AG04449 (cell line): ENCODE measurements at places on chromosomes 12 and 14.

- no peak for DNase-seq
Observed at GRCh38 chr12:41905759-41906297, 238.8 kb downstream of the GXYLT1 start.

DNA sequence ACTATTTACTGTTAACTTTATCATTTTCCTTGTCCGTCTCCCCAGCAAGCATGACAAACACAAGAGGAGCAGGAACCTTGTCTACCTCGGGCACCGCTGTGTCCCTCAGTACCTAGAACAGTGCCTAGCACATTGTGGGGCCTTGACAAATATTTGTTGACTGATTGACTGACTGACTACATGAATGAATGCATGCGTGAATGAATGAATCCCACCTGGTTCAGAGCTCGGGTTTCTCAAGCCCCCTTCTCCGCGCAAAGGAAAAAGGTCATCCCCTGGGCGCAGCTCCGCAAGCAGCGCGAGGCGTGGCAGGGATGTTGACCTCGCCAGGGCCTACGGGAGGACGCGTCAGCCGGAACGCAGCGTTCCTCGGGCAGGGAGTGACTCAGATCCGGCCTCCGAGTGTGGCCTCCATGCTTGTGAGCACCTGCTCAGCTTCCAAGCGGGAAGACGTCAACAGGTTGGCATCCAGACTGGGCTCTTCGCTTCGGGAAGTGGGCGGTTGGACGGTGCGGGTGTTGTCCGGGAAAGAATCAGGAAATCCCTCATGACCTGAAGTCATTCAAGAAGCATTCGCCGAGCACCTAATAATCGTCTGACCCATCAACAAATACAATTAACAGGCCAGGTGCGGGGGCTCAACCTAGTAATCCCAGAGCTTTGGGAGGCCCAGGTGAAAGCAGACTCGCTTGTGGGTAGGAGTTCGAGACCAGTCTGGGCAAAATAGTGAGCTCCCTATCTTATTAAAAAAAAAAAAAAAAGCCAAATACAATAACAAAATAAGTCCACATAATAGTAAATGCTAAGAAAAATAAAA is 13.9 kb upstream of the UBC start:
- DNase-seq, result no peak

DNA sequence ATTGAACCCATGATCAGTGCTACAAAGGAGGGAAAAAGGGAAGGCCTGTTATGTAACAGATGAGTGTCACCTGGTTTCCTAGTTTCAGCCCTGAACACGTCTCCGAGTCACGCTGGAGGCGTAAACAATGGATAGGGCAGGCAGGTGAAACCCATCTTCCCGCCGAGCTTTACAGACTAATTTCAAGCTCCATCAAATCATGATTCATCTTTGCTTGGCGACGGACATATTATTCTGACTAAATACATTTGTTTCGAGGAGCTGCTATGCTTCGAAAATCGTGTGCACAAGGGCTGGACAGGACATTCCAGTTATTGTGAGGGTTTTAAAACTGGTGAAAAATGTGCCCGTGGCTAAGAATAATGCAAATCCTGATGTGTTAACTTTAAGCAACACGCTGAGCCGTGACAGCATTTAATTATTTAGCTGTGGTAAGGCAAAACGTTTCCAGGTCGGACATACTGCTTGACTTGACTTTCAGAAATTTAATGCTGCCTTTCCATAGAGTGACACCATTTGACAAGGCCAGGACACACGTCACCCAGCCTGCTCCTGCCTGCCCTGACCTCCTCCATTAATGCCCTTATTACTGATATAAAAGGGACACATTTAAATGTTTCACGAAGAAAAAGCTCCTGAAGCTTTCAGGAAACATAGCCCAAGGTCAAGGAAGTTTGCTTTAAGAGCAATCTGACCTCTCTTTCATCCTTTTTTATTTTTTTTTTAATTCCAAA is 1203.5 kb upstream of the TMEM132C start:
- DNase-seq, result no peak

GRCh38 chr12:121128908-121129810 is 3.5 kb upstream of the P2RX7 start:
- no peak for DNase-seq

- DNase-seq, result no peak
Observed at GRCh38 chr12:111006621-111007020, 86.2 kb upstream of the MYL2 start.

DNA sequence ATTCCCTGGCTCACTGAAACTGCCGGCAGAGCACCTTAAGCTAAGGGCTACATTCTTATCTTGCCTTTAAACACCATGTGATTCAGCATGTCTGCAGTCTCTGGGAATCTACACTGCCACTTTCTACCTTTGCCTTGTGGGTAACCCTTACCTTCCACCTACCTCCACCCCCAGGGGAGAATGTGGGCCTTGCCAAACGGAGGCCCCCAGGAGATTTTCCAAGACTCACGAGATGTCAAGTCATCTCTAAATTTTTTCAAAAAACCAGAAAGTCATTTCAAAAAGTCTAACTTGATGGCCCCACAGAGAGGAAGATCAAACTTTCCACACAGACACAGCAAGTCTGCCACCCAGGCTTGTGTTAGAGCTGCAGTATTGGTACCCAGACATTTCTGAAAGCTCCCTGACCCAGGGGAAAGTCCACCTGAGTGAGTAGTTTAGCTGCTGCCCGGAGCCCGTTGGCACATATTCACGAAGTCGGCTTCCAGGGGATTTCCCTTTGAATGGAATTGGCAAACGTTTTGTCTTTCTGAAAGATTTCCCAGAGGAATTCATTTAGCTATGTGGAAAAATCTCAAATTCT is 4.7 kb upstream of the PSMA6 start:
- no peak for DNase-seq

DNA sequence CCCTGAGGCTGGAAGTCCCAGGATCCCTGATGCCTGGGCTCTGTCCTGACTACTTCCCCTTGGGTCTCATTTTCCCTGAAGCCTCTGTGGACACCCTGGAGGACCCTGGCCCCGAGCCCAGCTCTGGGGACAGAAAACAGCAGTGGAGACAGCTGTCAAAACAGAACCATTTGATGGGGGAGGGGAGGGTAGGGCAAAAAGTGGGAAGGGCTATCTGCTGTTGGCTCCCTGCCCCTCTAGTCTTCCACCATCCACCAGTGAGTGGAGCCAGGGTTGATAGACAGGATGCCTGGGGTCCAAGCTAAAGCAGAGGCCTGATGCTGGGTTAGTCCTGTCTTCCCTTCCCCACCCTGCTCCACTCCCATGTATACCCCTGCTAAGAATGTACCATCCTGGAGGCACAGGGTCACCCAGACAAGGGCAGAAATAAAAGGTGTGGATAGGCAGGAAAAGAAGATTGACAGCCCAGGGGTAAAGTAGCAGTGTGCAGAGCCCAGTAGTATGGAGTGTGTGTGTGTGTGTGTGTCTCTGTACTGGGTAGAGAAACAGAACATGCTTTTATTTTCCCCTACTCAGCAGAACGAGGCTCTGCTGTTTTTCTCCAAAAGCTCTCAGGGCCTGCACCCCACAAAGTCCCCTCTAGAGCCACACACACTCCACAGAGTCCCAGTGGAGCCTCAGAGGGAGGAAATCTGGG is 9.8 kb downstream of the ZNF385A start:
- DNase-seq, result no peak

GRCh38 chr12:55839345-55840140 is 3.2 kb downstream of the MMP19 start:
- no peak for DNase-seq

GRCh38 chr12:12456637-12457036 is 99.8 kb downstream of the BORCS5 start:
- peak; percentile 26 for DNase-seq

- DNase-seq, result no peak
Observed at GRCh38 chr14:39246618-39247017, 12.9 kb downstream of the MIA2 start.

DNA sequence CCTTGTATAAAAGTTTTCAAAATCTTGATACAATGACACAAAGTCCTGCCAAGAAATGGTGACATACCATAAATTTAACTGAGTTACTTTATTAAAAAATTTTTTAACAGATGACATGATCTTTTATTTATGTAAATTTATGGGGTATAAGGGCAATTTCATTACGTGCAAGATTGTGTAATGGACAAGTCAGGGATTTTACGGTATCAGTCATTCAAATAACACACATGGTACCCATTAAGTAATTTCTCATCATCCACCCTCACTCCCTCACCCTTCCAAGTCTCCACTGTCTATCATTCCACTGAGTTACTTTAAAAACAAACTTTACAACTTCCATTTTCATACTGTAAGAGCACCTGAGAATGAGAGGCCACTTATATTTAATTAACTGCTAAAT is 37.4 kb downstream of the SPTLC2 start:
- no peak for DNase-seq

GRCh38 chr12:9925705-9926393 is 6.3 kb downstream of the CLEC2A start:
- DNase-seq, result no peak

- DNase-seq, result no peak
Observed at GRCh38 chr12:106112145-106112821, 26.5 kb downstream of the NUAK1 start.

DNA sequence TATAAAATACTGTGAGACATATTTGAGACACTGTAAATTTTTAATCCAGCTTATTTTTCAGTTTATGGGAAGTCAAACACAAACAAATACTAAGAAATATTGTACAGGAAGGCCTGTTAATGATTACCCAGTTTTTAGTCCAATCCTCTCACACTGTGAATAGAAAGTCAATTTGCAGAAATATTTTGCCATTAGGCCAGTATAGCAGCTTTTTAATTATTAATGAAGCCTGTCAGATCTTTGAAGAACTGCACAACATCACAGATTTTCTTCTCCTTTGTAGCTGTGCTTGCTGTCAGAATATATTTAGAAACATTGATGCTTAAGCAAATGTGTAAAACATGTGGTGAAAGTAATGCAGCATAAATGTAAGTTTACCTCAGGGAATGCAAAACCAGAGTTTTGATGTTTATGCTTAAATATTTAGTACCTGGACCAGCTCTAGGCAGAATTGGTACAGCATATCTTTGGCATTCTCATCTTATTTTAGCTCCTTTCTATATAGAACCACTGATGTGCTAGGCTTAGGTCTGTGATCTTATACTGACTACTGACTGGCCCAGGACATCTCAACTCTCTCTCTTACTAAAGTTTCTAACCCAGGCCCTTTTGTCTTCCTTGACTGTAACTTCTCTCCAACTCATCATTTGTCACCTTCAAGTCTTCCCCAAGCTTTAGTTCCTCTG is 230.8 kb upstream of the NAV3 start:
- no peak for DNase-seq

- DNase-seq, result no peak
Observed at GRCh38 chr14:36028218-36028617, 148.3 kb downstream of the PTCSC3 start.

DNA sequence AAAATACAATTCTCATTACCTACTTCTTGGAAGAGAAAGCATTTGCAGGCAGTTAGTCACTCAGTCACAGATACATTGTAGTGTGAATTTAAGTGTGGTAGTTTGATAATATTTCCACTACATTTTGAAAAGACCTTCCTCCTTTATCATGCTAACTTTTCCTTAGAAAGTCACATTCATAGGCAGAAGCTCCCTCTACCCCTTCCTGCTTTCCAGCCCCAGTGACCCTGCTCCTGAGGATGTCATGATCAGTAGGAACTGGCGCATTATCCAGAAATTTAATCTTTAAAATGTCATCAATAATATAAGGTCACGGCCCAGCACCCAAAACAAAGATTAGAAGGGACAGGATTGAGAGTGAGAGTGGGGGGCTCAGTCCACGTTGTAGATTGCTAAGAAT is 707.4 kb upstream of the STXBP6 start:
- DNase-seq, result no peak

GRCh38 chr14:75010472-75011093 is 7.9 kb downstream of the EIF2B2 start:
- DNase-seq, result no peak

DNA sequence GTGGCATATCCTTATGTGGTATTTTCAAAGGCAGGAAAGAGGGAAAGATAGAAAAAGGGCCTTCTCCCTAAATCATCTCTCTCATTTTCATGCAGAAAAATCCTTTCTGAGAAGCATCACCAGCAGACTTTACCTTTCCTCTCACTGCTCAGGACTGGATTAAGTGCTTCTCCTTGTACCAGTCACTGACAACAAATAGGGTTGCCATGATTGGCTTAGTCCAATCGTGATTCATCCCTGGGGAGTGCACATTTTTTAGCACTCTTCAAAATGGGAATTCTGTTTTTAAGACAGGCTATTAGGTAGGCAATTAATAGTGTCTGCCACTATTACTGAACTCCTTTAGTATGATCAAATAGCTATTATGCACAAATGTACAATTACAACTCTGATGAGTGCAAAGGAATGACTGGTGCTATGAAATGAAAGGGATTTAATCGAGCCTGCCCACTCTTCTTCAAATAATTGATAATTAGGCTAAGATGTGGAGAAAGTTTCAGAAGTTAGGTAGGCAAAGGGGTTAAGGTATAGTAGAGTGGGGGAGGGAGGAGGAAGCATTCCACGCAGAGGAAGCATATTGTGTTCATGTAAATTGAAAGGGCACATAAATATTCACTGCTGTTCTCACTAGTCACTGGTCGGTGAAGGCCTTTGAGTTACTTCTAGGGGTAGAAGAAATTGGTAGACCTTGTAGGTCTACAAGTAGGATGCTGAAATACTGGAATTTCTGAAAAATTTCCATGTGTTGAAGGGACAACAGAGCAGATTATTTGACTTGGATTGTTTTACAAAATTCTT is 84.0 kb downstream of the MSRB3 start:
- DNase-seq, result no peak

- DNase-seq, result no peak
Observed at GRCh38 chr12:79844693-79845092, 90.2 kb downstream of the PPP1R12A start.

DNA sequence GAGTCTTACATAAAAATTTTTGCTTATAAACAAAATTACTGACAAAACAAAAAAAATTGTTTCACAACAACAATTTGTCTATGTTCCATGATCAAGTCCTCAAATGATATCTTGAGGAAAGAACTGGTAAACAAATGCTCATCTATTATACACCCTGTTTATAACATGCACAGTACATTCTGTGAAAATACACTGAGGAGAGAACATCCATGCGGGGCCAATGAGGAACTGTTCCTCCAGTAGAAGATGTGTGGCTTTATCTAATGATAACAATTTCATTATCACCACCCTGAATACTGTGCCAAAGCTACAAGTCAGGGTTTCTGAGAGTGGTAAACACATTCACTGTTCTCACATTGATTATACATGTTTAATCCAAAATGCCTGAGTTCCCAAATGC is 10.8 kb downstream of the MLH3 start:
- DNase-seq, result no peak

GRCh38 chr14:72518809-72519377 is 375.0 kb downstream of the DPF3 start:
- no peak for DNase-seq

GRCh38 chr12:7832059-7832696 is 40.5 kb downstream of the SLC2A14 start:
- peak; percentile 34 for DNase-seq

DNA sequence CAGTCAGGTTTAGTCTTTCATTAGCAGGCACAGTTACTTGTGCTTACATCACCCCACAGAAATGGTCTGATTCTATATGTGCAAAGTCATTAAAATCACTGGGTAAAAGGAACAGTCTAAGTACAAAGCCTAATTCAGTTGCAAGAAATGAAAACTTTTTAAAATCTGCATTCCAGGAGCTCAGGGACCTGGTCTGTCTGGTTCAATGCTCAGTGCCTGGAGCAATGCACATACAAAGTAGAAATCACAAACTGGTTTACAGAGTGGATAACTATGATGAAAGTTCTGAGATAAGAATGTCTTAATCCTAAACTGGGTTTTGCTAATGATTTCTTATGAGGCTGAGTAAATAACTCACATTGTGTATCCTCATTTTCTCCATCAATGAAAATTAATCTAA is 28.7 kb downstream of the LMNTD1 start:
- no peak for DNase-seq

- DNase-seq, result no peak
Observed at GRCh38 chr14:105184461-105184860, 3.3 kb upstream of the NUDT14 start.
